Motor neuron (in vitro differentiated cells): ENCODE measurements at places on chromosomes 4 and X.

DNA sequence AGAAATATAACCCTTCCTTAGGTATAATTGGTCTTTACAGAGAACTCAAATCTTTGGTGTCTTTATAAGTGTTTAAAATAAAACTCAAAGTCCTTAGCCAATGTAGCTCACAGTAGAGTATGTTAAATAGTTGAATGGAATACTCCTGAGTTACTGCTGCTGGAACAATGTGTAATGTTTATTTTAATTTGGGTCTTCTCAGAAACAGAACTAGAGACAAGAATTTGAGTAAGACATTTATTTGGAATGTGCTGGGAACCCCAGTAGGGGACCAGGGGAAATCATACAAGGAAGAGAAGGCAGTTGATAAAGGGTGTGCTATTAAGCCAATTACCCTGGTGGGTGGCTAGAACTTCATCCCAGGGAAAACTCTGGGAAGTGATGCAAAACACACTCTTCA is 240.4 kb upstream of the LDB2 start:
- ATAC-seq = no peak

DNA sequence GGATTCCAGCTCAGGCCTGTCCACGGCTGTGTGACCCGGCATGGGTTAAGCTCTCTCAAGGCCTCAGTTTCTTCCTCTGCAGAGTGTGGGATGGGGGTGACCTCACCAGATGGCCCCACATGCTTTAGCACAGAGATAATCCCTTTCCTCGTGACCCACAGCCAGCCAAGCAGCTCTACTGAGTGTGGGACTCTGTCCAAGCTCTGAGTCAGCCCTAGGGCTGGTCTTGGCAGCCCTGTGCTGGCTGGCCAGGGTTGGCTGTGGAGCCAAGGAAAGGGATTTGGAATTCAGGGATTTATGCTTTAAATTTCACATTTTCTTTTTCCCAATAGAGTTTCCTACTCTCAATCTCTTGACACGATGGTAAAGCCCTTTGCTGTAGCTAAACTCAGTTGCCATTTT is 19.7 kb upstream of the SPON2 start:
- peak; percentile 98 for ATAC-seq

- no peak for ATAC-seq
Measured at GRCh38 chrX:143437439-143437838, 79.8 kb downstream of the SPANXN3 start.

- no peak for ATAC-seq
Measured at GRCh38 chr4:53541577-53542206, 49.6 kb downstream of the LNX1 start.
